ENCODE measurements at places on chromosomes 3 and 15.

- no peak for DNase-seq
Measured at GRCh38 chr3:51937014-51937413, 4.7 kb downstream of the RRP9 start.

GRCh38 chr15:48537271-48538113, 108.0 kb downstream of the FBN1 start:
- DNase-seq, result no peak

DNA sequence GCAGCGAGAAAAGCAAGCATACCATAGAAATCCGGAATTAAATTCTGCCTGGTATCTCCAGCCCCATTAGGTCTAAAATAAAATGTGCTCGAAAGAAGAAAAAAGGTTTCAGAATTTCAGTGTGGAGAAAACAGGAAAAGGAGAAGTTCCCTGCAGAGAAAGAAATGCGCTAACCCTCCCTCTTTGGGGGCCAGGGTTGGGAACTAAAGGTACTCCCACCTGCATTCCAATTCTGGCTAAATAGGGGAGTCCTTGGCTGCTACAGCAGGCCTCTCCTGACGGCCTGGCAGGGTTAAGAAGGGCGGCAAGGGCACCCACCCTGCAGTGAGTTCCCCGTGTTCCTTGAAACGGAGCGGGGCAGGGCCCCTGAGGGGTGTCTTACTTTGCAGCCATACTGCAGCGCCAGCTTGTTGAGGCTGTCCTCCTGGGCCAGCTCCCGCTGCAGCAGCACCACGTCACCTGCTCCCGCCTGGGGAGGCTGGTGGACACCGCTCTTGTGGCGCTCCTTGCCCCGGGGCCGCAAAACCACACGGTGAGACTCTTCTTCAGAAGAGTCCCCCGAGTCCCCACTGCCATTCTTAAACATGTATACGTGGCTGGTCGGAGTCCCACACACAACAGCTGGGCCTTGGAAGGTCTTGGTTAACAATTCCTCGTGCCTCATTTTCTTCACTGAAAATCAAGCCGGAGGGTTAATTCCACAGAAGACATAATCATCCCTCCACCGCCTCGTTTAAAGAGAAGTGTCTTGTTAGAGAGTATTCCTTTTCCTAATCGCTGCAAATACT, 1.7 kb downstream of the LYSMD4 start:
- no peak for DNase-seq

DNA sequence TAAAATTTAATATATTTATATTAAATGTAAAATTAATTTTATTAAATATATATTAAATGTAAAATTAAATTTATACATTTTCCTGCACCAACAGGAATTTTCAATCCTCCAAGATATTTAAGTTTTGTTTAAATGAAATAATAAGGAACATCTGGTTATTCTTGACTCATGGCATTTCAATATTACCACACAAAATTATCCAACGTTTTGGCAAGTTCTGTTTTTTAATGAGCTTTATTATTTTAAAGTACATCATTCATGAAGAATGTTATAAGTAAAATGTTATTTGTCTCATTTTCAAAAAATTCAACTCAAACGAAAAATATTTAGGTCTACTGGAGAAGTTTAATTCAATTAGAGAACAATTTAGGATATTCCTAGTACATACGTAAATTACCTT, 811.4 kb downstream of the NAALADL2 start:
- DNase-seq, result no peak

- no peak for DNase-seq
Measured at GRCh38 chr3:25631989-25632388, 32.7 kb downstream of the TOP2B start.

DNA sequence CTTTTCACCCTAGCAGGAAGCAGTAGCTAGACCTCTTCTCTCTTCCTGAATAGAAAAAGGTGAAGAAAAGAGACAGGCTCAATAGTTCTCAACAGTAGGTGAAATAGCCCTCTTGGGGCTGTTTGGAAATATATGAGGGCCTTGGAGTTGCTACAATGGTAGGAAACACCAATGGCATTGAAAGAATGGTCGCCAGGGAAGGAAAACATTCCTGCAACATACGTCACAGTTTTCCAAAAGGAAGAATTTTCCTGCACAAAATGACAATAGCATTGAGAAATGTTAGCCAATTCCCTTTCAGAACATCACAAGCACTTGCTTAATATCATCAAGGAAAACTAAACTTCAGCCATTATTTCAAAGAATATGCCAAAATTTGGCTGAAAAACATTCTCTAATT, 484.5 kb downstream of the IGSF11 start:
- no peak for DNase-seq

GRCh38 chr3:54087581-54088410, 34.6 kb upstream of the CACNA2D3 start:
- DNase-seq, result no peak

GRCh38 chr3:169390741-169391305, 272.7 kb downstream of the MECOM start:
- DNase-seq, result no peak

DNA sequence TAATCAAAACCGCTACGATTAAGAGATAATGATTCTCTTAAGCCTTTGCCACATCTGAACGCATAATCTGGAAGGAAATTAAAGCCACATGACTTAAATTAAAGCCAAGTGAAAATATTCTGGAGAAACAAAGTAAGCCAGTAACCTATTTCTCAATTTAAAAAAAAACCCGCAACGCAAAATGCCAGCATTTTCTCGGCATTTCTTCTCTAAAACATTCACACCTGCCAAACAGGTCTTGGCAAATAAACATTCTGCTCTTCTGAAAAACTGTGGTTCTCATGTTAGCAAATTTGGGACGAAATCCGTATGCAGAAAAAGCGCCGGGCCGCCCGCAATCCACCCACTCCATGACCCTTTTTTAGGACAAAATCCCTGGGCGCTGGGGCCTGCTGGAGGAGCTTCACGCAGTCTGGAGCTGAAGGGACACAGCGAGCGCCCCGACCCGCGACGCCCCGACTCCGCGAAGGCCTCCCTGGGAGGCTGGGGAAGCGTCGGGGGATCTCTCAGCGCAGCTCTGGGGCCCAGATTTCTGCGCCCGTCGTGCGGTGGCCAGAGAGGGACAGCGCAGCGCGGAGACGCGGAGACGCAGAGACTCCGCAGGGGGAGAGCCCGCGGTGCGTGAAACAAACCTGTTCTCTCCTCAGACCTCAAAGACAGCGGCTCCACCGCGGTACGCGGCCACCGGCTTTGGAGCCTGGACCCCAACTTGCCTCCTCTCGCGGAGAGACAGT, 471 bp downstream of the NKIRAS1 start:
- no peak for DNase-seq

DNA sequence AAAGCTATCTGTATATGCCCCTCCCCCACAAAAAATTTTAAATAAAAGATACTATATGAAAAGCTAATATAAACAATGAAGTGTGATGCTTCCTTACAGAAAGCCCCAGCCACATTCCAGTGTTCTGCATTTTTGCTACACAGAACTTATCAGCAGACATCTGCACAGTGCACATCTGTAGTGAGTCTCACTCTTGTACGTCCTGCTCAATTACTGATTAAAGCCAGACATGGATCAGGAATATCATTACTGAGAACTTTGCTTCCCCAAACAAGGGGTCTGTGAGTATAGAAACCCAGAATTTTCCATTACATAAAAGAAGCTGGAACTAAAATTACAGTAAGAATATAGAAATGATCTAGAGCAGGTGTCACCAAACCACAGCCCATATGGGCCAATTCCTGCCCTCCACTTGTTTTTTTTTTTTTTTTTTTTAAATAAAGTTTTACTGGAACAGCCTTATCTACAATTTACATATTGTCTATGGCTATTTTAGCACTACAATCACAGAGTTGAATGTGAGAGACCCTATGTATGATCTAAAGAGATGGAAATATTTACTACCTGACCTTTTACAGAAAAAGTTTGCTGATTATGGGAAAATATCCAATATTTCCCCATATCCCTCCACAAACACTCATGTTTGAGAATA, 45.7 kb downstream of the UBP1 start:
- no peak for DNase-seq

DNA sequence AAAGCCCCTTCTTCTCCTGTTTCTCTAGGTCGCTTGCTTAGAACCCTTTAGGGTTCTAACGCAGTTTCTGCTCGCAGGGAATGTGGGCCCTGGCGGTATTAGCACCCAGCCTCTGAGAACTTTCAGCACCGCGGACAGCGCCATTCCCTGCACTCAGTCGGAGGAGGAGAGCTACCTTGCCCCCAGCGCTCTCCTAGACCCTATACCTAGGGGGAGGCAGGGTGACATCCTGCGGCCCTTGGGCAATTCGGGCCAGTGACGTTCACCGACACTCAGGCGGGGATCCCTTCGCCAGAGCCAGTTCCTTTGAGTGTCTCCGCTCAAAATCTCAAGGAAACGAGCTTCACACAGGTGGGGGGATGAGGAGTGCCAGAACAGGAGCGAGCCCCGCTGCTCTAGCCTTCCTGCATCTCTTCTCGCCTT, 1.3 kb downstream of the SLC7A14 start:
- DNase-seq, result no peak

- DNase-seq, result no peak
Measured at GRCh38 chr15:67999320-68000100, 54.6 kb upstream of the PIAS1 start.

DNA sequence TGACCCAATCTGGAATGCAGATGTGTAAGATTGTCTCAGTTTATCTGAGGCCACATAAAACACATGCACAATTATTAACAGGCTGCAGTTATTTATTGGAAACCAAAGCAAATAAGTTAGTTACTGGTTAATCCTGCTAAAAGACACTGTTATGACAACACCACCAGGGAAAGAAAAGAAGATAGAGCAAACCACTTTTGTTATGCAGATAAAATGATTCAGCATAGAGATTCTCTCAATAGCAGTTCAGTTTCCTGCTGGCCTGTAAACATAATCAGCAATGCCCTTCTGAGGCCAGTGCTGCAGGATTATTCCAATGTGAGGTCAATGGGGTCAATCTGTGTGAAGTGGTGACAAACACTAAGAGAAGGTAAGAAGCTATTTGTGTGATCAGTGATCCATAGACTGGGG, 244.4 kb downstream of the ZBTB20 start:
- no peak for DNase-seq
